Cardiac muscle cell (in vitro differentiated cells and primary cell): ENCODE measurements at places on chromosomes 7 and 10. TPM values are rescaled to one million over a fixed set of nuclear protein-coding genes. Genes with fewer than 3 reads are reported as not detected.
A peak's percentile ranks its signal among the peaks of the same experiment; 100 is the strongest.

DNA sequence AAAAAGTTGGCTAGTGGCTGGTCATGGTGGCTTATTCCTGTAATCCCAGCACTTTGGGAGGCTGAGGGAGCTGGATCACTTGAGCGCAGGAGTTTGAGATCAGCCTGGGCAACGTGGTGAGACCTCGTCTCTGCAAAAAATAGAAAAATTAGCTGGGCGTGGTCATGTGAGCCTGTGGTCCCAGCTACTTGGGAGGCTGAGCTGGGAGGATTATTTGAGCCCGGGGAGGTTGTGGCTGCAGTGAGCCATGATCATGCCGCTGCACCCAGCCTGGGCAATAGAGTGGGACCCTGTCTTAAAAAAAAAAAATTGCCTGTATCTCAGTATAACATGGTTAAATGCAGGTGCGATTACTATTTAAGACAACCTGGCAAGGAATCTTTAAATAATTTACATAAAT, 61.0 kb downstream of the ADD3 start:
- H3K36me3 ChIP-seq = no peaks in the 10 kb centered on the region
- peaks cover 43% of the 10 kb centered on the region for H3K4me1 ChIP-seq
- no peaks in the 10 kb centered on the region for H3K27me3 ChIP-seq
- no peak for DNase-seq
- peak overlapping the region; percentile 83 for H3K27ac ChIP-seq

DNA sequence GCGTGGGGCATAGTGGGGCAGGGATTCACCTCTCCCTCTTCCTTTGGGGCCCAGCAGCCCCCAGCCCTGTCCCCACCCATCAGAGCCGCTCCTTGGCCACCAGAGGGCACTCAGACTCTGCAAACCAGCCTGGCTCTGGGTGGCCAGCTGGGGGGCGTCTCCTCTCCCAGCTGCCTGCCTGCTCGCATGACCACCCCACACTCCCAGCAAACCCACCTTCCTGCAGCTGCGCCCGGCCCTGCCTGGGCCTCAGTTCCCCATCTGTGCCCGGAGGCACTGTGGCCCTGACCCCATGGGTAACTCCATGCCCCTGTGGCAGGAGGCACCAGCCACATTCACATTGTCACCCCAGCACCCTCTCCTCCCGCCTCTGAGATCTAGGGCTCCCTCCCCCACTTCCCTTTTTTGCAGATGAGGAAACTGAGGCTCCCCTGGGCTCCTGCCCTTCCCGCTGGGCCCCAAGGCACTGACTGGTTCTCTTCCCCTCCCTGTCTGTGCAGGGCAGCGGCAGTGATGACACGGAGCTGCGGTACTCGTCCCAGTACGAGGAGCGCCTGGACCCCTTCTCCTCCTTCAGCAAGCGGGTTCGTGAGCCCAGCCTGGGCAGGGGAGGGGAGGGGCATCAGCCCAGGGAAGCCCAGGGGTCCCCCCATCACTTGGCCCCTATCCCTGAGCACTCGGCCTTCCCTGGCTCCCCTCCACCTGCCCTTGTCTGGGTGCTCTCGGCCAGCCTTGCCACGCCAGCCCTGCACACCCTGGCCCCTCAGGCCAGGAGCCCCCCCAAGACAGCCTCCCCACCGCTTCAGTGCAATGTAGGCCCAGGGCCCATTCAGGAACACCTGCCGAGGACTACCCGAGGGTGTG, 6.9 kb upstream of the SH2B2 start:
- H3K27me3 ChIP-seq = no peaks in the 10 kb centered on the region
- no peaks in the 10 kb centered on the region for H3K4me1 ChIP-seq
- H3K4me3 ChIP-seq = no peak overlapping the region
- DNase-seq = peak; percentile 70
- H3K36me3 ChIP-seq = no peaks in the 10 kb centered on the region

DNA sequence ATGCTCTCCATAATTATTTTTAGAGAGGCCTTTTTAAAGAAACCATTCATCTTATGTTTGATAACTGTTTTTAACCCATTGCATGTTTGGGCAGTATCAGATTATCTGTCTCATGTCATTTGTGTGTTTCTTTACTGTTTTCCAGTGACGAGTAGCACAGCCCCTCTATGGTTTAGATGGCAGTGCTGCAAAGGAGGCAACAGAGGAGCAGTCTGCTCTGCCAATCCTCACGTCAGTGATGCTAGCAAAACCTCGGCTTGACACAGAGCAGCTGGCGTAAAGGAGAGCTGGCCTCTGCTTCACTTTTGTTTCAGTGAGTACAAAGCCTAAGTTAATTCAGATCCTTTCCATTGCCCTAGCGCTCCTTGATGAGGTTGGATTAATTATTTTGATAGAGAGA, 80.4 kb upstream of the GARIN1A start:
- H3K4me1 ChIP-seq = no peaks in the 10 kb centered on the region
- no peak for DNase-seq

CALY gene
- total RNA-seq = 9.8 and 16.3 TPM in 2 replicates

SLC16A9 gene
- 2.1 and 3.0 TPM in 2 replicates for total RNA-seq

- H3K36me3 ChIP-seq = no peaks in the 10 kb centered on the region
- no peak overlapping the region for H3K4me3 ChIP-seq
- no peak for DNase-seq
- no peak overlapping the region for H3K27ac ChIP-seq
Measured at GRCh38 chr10:11525503-11525902, 85.9 kb downstream of the USP6NL start.

DNA sequence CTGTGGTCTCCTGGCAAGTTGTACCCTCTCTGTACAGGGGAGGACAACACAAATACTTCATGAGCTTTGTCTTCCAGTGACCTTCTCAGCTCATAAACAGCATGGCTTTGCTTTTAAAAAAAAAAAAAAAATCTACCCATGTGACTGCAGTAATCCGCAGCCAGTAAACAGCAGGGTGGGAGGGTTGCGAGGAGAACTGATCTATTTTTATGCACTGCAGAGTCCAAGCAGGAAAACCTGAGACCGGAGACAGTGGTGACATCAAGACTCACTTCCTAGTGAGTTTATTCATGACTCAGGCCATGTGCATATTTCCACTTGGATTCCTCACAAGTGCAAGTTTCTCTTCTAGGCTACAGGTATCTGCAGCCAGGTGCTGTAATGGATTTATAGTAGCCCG, 127.9 kb downstream of the NRF1 start:
- peaks cover 48% of the 10 kb centered on the region for H3K4me1 ChIP-seq
- no peak overlapping the region for H3K4me3 ChIP-seq
- no peaks in the 10 kb centered on the region for H3K27me3 ChIP-seq
- peak; percentile 80 for DNase-seq
- H3K36me3 ChIP-seq = no peaks in the 10 kb centered on the region

- H3K27me3 ChIP-seq = no peaks in the 10 kb centered on the region
- H3K4me1 ChIP-seq = peaks cover 12% of the 10 kb centered on the region
- no peak for DNase-seq
- H3K36me3 ChIP-seq = no peaks in the 10 kb centered on the region
- H3K4me3 ChIP-seq = no peak overlapping the region
- no peak overlapping the region for H3K27ac ChIP-seq
Measured at GRCh38 chr10:71504570-71504969, 107.8 kb downstream of the CDH23 start.

DNA sequence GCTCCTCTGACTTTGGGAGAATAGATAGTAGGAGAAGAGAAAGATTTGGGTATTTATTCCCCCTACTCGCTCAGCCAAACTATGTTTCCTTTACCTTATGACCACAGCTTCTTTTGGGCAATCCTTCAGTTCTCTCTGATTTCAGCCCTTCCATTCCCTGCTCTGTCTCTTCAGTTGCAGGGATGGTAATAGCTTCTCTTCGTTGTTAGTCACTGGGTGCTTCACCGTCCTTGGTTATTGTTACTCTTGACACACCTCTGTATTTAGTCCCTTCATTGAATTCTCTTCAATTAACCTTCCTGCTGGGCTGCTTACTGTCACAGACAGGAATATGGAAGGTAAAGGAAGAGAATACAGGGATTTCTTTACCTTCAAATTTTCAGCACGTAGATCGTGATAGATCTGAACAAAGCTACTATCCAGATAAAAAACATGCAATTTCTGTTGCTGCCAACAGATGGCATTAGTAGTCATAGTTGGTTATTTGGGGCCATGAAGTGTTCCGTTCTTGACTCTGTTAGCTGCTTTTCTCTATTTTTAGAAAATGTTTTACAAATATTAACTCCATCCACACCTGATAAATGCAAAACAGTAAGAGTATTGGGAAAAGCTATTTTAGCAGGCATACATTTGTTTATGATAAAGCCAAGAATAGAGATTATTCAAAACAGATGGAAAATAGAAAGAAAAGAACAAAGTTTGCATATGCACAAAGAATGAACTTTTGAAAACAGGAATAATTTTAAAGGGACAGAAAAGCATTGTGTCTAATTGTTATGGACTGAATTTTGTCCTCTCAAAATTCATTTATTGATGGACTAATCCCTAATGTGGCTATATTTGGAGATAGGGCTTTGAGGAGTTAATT, 14.0 kb upstream of the PTTG1IP2 start:
- H3K27ac ChIP-seq = no peak overlapping the region
- peak overlapping the region; percentile 11 for H3K4me3 ChIP-seq
- DNase-seq = peak; percentile 64
- H3K27me3 ChIP-seq = no peaks in the 10 kb centered on the region
- H3K4me1 ChIP-seq = no peaks in the 10 kb centered on the region

DNA sequence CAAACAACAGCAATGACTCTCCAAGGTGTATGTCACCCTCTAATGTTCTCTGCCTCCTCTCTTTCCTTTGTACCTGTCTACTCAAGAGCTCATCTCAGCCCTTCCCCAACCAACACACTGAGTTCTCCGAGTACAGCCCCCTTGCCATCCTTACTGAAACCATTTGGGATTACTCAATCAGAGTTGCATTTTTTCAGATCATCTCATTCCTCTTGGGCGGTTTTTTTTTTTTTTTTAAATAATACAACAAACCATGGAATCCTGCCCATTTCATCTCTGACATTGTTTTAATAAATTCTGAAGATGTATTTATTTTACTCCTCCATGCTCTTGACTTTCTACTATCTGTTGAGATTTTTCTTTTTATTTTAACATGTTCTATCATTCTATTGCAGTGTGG, 4.2 kb upstream of the CREB3L2 start:
- H3K4me1 ChIP-seq = no peaks in the 10 kb centered on the region
- no peak for DNase-seq
- H3K4me3 ChIP-seq = no peak overlapping the region
- no peaks in the 10 kb centered on the region for H3K36me3 ChIP-seq
- H3K27ac ChIP-seq = no peak overlapping the region

GRCh38 chr10:131155876-131156230, 155.7 kb downstream of the TCERG1L start:
- H3K36me3 ChIP-seq = no peaks in the 10 kb centered on the region
- H3K4me1 ChIP-seq = peaks cover 3% of the 10 kb centered on the region
- no peak overlapping the region for H3K27ac ChIP-seq
- no peak for DNase-seq
- H3K4me3 ChIP-seq = no peak overlapping the region
- no peaks in the 10 kb centered on the region for H3K27me3 ChIP-seq

DNA sequence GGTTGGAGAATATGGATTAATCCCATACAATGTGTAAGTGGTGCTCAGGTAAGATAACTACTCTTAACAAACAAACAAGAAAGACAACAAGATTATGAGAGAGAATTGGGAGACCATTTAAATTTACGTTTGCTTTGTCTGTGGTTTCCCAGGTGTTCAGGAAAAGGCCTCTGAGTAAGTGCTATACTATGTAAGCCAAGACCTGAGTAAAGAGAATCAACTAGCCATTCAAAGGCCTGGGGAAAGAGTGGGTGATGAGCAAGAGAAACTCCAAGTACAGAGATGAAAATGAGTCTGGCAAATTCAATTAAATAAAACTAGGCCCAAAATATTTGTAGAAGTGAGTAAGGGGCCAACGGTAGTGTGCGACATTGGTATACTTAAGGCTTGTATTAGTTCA, 9.9 kb downstream of the CSTF2T start:
- no peaks in the 10 kb centered on the region for H3K27me3 ChIP-seq
- H3K36me3 ChIP-seq = no peaks in the 10 kb centered on the region
- H3K27ac ChIP-seq = no peak overlapping the region
- no peak overlapping the region for H3K4me3 ChIP-seq
- DNase-seq = no peak

DNA sequence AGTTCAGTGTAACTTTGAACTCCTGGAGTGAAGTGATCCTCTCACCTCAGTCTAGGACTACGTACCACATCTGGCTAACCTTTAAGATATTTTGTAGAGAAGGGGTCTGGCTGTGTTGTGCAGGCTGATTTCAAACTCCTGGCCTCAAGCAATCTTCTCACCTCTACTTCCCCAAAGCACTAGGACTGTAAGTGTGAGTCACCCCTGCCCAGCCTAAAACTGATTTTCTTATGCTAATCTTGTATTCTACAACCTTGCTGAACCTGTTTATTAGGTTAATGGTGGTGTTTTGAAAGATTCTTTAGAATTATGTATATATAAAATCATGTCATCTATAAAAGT, 58.0 kb downstream of the LCOR start:
- no peak overlapping the region for H3K27ac ChIP-seq
- no peak for DNase-seq
- no peaks in the 10 kb centered on the region for H3K4me1 ChIP-seq
- no peaks in the 10 kb centered on the region for H3K36me3 ChIP-seq

DNA sequence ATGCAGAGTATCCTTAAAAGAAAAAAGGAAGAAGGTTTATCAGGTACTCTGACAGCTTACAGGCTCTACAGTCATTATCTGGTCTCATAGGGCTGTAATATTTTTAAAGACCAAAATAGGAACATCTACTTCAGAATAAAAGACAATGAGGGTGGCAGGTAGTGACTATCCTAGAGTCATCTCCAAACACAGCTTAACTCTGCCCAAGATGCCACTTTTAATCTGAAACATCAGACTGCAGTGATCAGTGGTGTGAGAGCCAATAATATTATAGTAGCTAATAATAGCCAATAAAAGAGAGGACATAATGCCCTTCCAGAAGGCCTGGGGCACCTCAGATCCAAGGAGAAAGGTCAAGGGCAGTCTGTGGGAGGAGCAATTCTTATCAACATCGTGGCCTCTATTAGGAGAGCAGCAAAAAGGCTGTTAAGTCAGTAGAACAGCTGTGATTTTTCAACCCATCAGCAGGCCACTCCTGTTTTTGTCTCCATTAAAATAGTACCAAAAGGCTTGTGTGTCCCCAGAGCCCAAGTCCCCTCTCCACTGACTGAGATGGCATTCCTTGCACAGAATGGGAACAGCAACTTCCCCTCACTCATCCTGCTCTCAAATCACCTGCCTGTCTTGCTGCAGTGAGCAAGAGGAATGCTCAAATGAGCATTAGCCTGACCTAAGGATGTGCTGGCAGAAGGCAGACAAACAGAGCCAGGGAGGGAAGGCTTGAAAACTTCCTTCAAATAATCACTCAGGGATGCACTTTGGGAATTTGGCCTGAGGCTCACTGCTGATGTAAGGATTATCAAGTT, 20.7 kb upstream of the SPOCK2 start:
- no peak overlapping the region for H3K4me3 ChIP-seq
- H3K27ac ChIP-seq = peak overlapping the region; percentile 72
- peaks cover 18% of the 10 kb centered on the region for H3K4me1 ChIP-seq
- DNase-seq = no peak
- H3K36me3 ChIP-seq = no peaks in the 10 kb centered on the region
- no peaks in the 10 kb centered on the region for H3K27me3 ChIP-seq

CCDC172 gene
- total RNA-seq = not detected in 2 replicates
